ENCODE measurements at places on chromosomes 3 and 15.
A peak's percentile ranks its signal among the peaks of the same experiment; 100 is the strongest.

GRCh38 chr3:38136777-38137614 is at the start of gene ACAA1:
Gene ACAA1, minus strand, starts transcription at chr3:38137127. Its CDS starts 92 bp downstream, at chr3:38137035.
- DNase-seq = peak; percentile 99

- DNase-seq = no peak
Observed at GRCh38 chr15:84681831-84682230, 23.8 kb upstream of the NMB start.

- no peak for DNase-seq
Observed at GRCh38 chr15:42119446-42119760, 25.0 kb upstream of the PLA2G4D start.

GRCh38 chr15:75164625-75165350 is 36.9 kb upstream of the C15orf39 start:
- DNase-seq = no peak

DNA sequence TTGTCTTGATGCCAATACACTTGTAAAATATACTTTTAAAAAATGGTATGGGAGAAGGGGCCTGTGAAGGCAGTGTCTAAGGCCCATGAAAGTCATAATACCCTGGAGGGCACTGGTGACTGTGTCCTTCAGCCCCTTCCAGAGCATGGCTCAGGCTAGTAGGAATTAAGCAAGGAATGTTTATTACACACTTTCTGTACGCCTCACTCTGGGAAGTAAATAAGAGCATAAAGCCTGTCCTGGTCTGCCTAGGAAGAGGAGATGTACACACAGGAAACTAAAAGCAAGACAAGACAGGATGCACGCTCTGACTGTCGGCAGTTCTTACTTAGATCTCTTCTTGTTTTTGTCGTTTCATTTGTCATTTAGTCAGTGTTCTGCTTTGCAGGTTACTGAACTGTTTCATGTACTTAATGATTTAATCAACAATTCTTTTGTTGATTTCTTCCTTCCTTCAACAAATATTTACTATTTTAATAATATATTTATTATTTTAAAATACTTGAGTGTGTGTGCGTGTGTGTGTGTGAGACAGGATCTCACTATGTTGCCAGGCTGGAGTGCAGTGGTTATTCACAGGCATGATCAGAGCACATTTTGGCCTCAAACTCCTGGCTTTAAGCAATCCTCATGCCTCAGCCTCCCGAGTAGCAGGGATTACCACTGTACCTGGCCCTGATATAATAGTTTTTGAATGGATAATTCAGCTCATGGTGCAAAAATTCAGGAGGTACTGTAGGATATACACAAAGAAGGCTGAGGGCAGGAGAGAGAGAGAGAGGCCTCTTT is 9.0 kb upstream of the SMAD6 start:
- no peak for DNase-seq
